PC-3 (cell line): ENCODE measurements at places on chromosomes 2 and 18. TPM values are rescaled to one million over a fixed set of nuclear protein-coding genes. Genes with fewer than 3 reads are reported as not detected.

The RUFY4 gene
- total RNA-seq = not detected in 2 replicates

The DCC gene
- not detected in 2 replicates for total RNA-seq

The DSG2 gene
- 17.2 and 21.1 TPM in 2 replicates for total RNA-seq

DNA sequence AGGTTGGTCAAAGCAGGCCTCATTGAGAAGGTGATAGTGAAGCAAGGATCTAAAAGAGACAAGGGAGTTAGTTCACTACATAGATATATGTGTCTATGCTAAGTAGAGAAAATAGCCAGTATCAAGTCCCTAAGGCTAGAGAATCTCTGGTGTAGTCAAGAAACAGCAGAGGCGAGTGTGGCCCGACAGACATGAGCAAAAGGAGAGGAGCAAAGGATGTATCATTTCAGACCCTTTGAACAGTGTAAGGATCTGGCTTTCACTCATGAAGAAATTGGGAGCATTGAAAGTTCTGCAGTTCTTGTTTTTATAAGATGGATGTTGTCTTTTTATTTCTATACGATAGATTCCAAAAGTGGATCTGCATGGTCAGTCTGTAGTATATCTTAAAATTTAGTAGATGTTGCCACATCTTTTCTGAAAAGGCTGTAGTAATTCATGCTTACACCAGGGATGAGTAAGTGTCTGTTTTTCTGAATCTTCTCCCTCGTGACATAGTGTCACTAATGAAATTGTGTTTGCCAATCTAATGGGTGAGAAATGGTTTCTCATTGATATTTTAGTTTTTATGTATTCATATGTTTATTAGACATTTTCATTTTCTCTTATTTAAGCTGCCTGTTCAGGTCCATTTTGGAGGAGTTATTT is 18.8 kb downstream of the SP100 start:
- DNase-seq = no peak

The TTC32 gene
- total RNA-seq = 10.0 and 12.1 TPM in 2 replicates

DNA sequence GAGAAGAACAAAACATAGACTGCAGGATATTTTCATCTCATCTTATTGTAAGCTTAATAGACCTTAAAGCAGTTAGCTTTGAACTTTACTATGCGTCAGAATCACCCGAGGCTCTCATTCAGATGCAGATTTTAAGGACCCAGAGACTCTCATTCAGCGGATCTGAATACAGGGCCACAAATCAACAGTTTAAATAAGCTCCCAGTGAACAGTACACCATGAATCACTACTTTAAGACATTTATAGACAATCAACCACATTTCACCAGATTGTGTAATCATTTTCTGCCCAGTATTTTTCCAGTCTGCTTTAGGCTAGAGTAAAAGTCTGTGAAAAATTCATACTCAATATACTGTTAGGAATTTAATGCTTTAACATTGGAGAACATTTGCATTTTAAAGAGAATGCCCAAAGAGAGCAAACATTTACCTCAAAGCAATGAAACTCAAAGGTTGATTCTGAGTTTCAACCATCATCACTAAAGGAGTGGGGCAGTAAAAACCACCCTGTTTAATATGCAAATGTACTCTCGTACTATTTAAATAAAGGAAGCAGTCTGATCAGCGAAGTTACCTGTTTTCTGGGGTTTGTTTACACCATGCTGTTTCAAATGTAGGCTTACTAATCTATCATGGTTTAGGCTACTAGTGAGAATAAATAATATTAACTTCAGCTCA is 11.0 kb upstream of the ALPK2 start:
- peak; percentile 82 for DNase-seq

DNA sequence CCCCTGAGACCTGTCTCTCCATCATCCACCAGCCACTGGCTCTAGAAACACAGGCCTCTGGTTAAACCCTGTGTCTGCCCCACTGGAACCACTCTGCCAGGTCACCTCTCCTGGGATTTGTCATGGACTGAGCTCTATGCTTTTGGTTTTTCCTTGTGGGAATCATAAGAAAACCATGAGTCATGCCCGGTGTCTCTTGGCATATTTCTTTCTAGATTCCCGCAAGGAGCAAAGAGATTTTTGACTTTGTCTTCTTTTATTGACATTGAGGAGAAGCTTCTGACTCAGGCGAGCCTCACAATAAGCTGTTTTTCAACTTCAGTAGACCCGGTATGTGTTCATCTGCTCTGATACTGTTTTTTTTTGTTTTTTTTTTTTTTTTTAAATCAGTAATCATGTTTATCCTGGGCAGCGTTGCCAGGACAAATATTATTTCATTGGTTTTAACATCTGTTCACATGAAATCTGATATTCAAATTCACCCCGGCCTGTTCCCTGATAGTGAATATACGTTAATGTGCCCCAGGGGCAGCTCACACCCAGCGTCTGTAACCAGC is 207.1 kb downstream of the ACKR3 start:
- peak; percentile 96 for DNase-seq

DNA sequence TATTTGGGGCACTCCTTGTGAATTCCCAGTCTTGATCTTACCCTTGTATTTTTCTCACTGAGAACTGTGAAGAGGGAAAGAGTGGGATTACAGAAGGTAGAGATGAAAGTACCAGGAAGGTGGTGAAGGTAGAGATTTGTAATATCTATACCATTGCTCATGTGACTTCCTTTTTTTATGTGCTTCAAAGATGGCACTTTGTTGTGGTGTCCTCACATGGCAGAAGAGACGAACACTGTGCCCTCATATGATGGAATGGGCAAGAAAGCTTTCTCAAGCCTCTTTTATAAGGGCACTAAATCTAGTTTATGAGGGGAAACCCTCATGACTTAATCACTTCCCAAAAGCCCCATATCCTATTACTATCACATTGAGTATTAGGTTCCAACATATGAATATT is 28.9 kb upstream of the PPM1B start:
- no peak for DNase-seq

GRCh38 chr18:57461652-57462269 is 26.6 kb downstream of the ONECUT2 start:
- DNase-seq = no peak

The SPP2 gene
- total RNA-seq = not detected in 2 replicates

DNA sequence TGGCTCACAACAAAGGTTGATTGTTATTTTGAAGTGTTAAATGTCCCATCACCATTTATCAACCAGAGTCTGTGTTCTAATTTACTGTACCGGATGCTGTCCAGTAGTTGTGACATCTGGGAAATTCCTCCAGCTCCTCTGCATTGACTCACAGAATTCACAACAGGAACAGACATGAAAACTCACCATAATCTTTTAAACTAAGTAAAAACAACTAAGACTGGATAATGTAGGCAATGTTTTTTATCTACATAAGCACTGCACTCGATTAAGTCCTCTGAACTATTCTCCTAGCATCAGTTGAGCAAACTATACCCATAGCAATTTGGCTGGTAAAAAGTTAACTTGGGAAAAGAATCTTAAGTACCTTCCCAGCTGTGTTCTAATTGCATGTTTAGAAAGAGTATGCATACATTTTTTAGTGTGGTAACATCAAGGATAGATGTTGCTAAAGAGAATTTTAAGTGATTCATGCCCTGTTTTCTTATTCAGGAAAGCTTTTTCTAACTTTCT is 42.9 kb upstream of the MYO1B start:
- peak; percentile 23 for DNase-seq

- DNase-seq = peak; percentile 59
These were observed 3.4 kb downstream of the MBP start for GRCh38 chr18:77129150-77129551.

DNA sequence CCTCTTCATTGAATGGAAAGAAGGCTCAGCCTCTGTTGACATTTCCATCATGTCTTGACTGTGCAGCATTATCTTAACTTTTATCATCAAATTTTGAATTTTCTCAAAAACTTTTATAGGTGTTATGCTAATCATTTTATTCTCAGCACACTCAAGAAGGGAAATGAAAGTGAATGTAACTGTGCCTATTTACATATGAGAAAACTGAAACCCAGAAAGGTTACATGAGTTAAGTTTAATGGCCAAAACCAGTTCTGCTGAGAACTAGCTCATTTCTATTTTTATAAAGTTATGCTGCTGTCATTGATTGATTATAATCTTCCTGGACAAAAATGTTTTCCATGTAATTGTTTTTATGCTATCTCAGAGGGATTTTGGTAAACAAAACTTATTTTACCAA is 618.8 kb upstream of the NRXN1 start:
- no peak for DNase-seq

The FRZB gene
- 0.11 and 0.46 TPM in 2 replicates for total RNA-seq

The KCNG2 gene
- total RNA-seq = not detected in 2 replicates

DNA sequence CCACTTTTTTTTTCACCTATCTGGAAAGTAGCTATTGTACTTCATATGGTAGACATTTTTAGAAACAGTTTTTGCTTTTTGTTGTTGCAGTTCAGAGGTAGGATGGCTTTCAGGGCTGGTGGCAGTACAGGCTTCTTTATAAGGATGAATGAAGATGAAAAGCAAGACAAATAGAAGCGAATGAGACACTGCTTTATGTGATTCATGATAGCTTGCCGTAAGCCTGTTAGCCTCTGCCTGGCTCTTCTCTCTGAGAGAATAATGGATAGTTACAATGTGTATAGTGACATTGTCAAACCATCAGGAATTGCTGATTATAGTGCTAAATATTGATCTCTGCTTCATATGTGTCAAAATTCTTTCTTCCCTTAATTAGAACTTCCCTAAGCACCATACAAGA is 173.7 kb downstream of the NR4A2 start:
- no peak for DNase-seq

GRCh38 chr18:70296289-70296688 is 7.4 kb downstream of the SOCS6 start:
- DNase-seq = no peak

The ACVR1C gene
- total RNA-seq = 0.17 and 0.40 TPM in 2 replicates

The POTEI gene
- total RNA-seq = not detected in 2 replicates

DNA sequence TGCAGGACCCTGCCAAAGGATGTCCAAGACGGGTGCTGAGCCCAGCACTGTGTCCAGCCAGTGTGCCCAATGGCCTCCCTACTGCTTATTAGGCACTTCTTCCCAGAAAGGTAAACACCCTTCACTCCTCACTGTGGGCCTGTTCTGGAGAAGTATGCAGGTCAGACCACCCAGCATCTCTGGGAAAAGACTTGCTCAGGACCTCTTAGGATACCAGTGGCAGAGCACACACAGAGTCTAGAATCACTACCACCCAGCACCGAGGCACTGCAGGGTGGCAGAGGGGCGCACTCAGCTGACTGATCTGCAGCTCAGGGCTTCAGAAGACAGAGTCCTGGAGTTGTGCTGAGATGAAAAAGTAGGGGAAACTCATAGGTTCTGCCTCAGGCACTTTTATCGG is 25.8 kb downstream of the XDH start:
- DNase-seq = no peak

- no peak for DNase-seq
These were observed 83.5 kb downstream of the NFATC1 start for GRCh38 chr18:79479116-79479760.

DNA sequence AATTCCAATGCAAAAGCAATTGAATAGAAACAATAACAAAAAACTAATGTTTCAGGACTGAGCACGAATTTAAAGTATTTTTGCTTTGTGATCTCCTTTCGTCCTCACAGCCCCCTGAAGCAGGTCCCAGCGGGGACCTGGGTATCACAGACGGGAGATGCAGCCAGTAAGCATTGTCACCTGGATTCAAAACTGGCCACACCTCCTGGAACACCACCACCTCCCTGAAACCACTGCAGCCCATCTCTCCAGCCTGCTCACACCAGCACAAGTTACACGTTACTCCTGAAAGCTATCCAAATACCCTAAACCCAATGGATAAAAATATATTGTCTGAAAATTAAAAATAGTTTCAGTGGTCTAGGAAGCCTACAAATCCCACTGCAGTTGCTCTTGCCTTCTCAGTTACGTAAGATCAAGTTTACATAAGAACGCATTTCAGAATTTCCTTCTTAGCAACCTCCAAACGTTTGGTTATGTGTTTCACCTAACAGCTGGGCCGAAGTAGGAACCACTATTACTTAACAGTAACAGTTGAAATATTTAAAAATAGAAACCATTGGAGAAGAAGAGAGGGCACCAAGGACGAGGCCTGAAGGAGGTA is 178.0 kb downstream of the HDAC4 start:
- DNase-seq = no peak

DNA sequence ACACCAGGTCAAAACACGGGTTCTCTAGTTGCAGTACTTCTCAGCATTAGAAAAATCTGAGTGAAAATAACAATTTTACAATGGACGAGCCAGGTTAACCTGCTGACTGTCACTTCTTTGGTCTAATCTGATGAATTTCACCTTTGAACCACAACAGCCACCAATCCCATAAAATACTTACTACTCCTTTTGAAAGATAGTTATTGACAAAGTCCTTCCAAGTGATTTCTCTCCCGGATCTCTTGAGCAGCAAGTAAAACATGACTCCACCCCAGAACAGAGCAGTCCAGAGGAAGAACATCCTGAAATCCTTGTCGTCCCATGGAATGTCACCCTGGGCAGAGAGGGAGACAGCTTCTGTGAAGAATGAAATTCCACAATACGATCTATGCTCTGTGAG is 10.2 kb downstream of the AFG3L2 start:
- no peak for DNase-seq

- no peak for DNase-seq
These were observed 40.2 kb upstream of the UGP2 start for GRCh38 chr2:63801455-63801854.

GRCh38 chr2:205369813-205370212 is 312.5 kb upstream of the NRP2 start:
- DNase-seq = no peak

DNA sequence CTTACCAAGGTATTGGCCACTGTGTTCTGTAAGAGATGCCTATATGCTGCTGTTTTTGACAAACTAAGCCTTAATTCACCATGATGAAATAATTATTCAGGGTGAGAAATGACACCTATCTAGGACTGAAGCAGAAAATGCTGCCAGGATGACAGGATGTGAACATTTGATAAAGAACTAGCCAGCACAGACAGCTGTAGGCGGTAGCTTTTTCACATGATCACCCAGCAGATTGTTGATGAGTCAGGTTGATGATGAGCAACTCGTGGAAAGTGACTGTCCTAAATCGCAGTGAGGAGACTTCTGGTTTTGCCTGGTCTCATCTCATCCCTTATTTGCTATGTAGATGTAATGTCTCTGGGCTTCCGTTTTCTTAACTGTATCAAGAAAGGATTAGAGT is 144.1 kb downstream of the PRPF40A start:
- peak; percentile 53 for DNase-seq

GRCh38 chr2:219081701-219082331 is 21.1 kb upstream of the IHH start:
- no peak for DNase-seq

GRCh38 chr2:202718614-202719013 is 83.8 kb downstream of the FAM117B start:
- DNase-seq = peak; percentile 50

The MBP gene
- total RNA-seq = 34.2 and 47.4 TPM in 2 replicates

DNA sequence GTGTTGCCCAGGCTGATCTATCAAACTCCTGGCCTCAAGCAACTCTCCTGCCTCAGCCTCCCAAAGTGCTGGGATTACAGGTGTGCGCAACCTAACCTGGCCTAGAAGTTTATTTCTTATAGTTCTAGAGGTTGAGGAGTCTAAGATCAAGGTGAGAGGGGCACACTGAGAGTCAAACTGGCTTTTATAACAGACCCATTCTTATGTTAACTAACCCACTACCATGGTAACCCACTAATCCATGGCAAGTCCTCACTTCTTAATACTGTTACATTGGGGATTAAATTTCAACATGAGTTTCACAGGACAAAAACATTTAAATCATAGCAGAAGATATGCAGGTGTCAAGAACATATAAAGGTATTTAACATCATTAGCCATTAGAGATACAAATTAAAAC is 50.6 kb downstream of the MDH1 start:
- no peak for DNase-seq

GRCh38 chr2:152115952-152116351 is 17.1 kb upstream of the CACNB4 start:
- DNase-seq = peak; percentile 17

- no peak for DNase-seq
These were observed 169.7 kb upstream of the NOSTRIN start for GRCh38 chr2:168632709-168633121.

The MPHOSPH10 gene
- 26.4 and 28.0 TPM in 2 replicates for total RNA-seq

The TMEM200C gene
- 6.5 and 9.8 TPM in 2 replicates for total RNA-seq
